ENCODE measurements at places on chromosomes 3 and 15. TPM values are rescaled to one million over a fixed set of nuclear protein-coding genes. Genes with fewer than 3 reads are reported as not detected.

EPHB3 gene
- total RNA-seq, result 44.4 TPM

TMC3 gene
- 0.20 TPM for total RNA-seq

- DNase-seq, result no peak
These were observed 97.7 kb downstream of the PLCL2 start for GRCh38 chr3:16982460-16982859.

DNA sequence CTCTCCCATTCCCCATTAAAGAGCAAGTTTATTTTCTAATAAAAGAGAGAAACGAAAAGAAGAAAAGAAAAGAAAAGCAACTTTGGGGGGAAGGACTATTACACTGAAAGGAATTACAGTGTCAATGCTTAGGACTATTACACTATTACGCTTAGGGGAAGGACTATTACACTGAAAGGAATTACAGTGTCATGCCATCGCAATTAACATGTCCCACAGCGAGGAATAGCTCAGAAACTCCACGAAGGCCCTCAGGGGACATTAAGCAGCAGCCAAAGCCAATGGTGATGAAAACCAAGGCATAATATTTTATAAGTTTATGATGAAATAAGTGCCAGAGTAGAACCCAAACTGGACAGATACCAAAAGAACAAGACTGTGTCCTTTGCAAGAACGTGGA, 22.1 kb upstream of the DET1 start:
- DNase-seq, result peak; percentile 24

GRCh38 chr15:78660584-78660983, 19.6 kb upstream of the CHRNB4 start:
- no peak for DNase-seq
